Activated naive CD4-positive, alpha-beta T cell treated with anti-CD3 and anti-CD28 coated beads, Interleukin-2, amount 50 U/mL, for 72 hours (primary cell): ENCODE measurements at places on chromosomes 2 and 18. TPM values are rescaled to one million over a fixed set of nuclear protein-coding genes. Genes with fewer than 3 reads are reported as not detected.

The RGPD4 gene
- not detected for total RNA-seq

The UGT1A6 gene
- total RNA-seq = not detected

The RTTN gene
- 48.6 TPM for total RNA-seq

The CRACDL gene
- 0.12 TPM for total RNA-seq

The ASXL3 gene
- not detected for total RNA-seq

The ZNF236 gene
- 17.7 TPM for total RNA-seq

The MAP3K19 gene
- 0.64 TPM for total RNA-seq

The GREB1L gene
- total RNA-seq = not detected

The MC4R gene
- total RNA-seq = not detected

The RNF125 gene
- total RNA-seq = 13.8 TPM

The AQP12B gene
- total RNA-seq = not detected

The RAB17 gene
- not detected for total RNA-seq

The DTNA gene
- 1.4 TPM for total RNA-seq

The UGT1A4 gene
- total RNA-seq = not detected

The HNRNPLL gene
- total RNA-seq = 49.1 TPM
